ENCODE measurements at places on chromosomes 12 and 14. TPM values are rescaled to one million over a fixed set of nuclear protein-coding genes. Genes with fewer than 3 reads are reported as not detected.

The FAM90A1 gene
- 0.12 TPM for total RNA-seq

The SRRM4 gene
- total RNA-seq = not detected

The STX2 gene
- total RNA-seq = 26.0 TPM

The SOX5 gene
- not detected for total RNA-seq

The BICDL1 gene
- total RNA-seq = 4.9 TPM

The KRT78 gene
- not detected for total RNA-seq

The RGS6 gene
- total RNA-seq = not detected

The GALNT8 gene
- not detected for total RNA-seq

The SOCS2 gene
- total RNA-seq = 22.7 TPM

The NDRG2 gene
- 2.2 TPM for total RNA-seq

The PRICKLE1 gene
- total RNA-seq = 1.6 TPM

The FICD gene
- total RNA-seq = 3.0 TPM

The IGFBP6 gene
- total RNA-seq = 157 TPM

The CCDC177 gene
- total RNA-seq = not detected

The TDP1 gene
- 14.1 TPM for total RNA-seq

The PMEL gene
- 1.1 TPM for total RNA-seq

The DPF3 gene
- 0.29 TPM for total RNA-seq

The OTUB2 gene
- 3.0 TPM for total RNA-seq

The OGFOD2 gene
- total RNA-seq = 11.0 TPM

The CIROP gene
- total RNA-seq = not detected

The SLC6A12 gene
- total RNA-seq = 1.3 TPM

The CDKL1 gene
- total RNA-seq = 8.3 TPM

The SLC6A15 gene
- total RNA-seq = 3.8 TPM

The FAM222A gene
- total RNA-seq = 3.4 TPM

The IL26 gene
- not detected for total RNA-seq

The SDS gene
- total RNA-seq = 2.7 TPM

The IKZF4 gene
- 2.0 TPM for total RNA-seq

The LRP1 gene
- total RNA-seq = 14.7 TPM

The LRFN5 gene
- total RNA-seq = not detected

The INSM2 gene
- not detected for total RNA-seq

The LHX5 gene
- not detected for total RNA-seq

The PLXNC1 gene
- 0.06 TPM for total RNA-seq

The CELA1 gene
- not detected for total RNA-seq

The LPAR5 gene
- 0.38 TPM for total RNA-seq

The DIO3 gene
- not detected for total RNA-seq

The CSRP2 gene
- total RNA-seq = 20.7 TPM

The SERPINA12 gene
- not detected for total RNA-seq

The LLPH gene
- total RNA-seq = 52.9 TPM

The CRACR2A gene
- 1.4 TPM for total RNA-seq

The OLR1 gene
- 1.2 TPM for total RNA-seq

Measured in A549 treated with Mapracorat at 1 μM for 4 hours (cell line).